ENCODE measurements at places on chromosomes 12 and 14. TPM values are rescaled to one million over a fixed set of nuclear protein-coding genes. Genes with fewer than 3 reads are reported as not detected.
A peak's percentile ranks its signal among the peaks of the same experiment; 100 is the strongest.

ANKRD33 gene
- not detected for total RNA-seq

TBX5 gene
- 2.1 TPM for total RNA-seq

KLRC1 gene
- not detected for total RNA-seq

DNAAF2 gene
- 13.7 TPM for total RNA-seq

PLEKHD1 gene
- 0.87 TPM for total RNA-seq

- DNase-seq, result no peak
These were observed 119.2 kb downstream of the AACS start for GRCh38 chr12:125184213-125184967.

- DNase-seq, result peak; percentile 91
These were observed 12.4 kb downstream of the MSI1 start for GRCh38 chr12:120356567-120357030.

DNA sequence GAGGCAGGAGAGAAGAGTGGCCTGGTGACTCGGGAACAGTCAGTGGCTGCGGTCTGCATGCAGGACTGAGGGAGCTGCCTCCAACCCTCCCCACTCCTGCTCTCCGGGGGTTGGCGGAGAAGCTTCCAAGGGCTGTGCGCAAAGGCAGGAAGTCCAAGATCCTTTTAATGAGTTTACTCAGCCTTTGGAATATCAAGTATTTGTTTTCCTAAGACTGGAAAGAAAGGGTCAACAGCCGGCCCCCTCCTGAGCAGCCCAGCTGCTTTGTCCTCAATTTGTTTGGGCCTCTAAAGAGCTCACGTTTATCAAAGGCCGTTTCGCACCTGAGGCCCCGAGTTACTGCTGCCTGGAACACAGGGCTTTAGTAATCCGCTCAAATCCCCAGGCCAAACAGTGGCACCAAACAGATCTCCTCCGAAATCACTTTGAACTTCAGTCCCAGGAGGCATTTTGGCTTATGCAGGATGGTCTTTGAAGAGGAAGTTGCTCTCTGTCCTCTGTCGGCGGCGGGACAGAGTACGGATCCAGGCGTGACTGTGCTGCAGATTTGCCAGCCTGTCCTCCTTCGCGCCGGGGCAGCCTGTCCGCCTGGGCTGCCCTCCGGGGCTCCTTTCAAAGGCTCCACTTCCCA, 117.2 kb upstream of the FZD10 start:
- no peak for DNase-seq

DNA sequence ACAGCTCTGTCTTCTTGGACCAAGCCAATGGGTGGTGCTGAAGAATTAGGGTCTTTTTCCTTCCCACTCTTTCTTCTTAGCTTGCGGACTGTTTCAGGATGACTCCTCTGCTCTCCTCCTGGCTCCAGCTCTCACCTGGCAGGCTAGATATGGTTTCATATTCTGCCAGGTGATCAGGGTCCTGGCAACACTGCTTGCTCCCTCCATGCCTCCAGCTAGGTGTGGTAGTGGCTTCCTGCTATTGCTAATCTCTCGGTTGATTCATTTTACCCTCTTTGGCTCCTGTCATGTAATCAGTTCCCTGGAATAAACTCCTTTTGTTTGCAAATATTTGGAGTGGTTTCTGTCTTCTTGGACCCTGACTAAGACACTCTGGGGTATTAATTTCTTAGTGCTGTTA, 4.3 kb upstream of the GZMH start:
- DNase-seq, result no peak

- peak; percentile 42 for DNase-seq
These were observed 626 bp downstream of the TXNDC16 start for GRCh38 chr14:52551696-52552062.

DNA sequence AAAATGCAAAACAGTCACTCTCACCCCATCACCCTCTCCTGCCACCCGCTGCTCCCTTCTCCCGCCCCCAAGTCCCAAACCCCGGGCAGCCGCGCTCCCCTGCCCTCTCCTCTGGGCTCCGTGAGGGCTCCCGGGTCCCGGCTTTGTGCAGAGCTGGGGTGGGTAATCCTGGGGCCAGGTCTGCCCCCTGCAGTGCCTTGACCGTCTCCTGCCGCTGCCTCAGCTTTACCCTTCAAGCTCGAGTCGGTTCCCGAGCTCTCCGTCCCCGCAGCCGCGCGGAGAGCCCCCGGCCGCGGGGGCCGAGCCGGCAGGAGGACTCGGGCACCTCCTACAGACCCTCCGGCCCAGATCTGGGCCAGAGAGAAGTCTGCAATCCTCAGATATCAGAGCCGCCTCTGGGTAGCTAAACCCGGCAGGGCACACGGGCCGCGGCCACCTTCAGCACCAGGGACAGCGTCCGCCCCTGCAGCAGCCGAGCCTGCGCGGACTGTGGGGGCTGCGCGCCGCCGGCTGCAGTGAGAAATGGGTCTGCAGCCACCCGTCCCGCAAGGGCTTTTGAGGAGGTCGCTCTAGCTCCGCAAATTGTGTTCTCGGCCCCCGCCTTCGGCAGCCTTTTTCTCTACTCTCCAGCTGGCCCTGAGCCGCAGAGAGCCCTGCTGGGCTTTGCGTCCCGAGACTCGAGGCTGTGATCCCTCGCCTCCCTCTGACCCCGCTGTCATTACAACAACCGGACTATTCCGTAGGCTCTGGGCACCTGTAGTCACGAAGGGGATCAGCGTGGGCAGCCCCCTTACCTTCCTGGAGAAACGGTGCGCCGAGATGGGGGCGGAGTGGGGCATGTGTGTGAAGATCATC, 1.2 kb downstream of the PRMT8 start:
- peak; percentile 70 for DNase-seq

DNA sequence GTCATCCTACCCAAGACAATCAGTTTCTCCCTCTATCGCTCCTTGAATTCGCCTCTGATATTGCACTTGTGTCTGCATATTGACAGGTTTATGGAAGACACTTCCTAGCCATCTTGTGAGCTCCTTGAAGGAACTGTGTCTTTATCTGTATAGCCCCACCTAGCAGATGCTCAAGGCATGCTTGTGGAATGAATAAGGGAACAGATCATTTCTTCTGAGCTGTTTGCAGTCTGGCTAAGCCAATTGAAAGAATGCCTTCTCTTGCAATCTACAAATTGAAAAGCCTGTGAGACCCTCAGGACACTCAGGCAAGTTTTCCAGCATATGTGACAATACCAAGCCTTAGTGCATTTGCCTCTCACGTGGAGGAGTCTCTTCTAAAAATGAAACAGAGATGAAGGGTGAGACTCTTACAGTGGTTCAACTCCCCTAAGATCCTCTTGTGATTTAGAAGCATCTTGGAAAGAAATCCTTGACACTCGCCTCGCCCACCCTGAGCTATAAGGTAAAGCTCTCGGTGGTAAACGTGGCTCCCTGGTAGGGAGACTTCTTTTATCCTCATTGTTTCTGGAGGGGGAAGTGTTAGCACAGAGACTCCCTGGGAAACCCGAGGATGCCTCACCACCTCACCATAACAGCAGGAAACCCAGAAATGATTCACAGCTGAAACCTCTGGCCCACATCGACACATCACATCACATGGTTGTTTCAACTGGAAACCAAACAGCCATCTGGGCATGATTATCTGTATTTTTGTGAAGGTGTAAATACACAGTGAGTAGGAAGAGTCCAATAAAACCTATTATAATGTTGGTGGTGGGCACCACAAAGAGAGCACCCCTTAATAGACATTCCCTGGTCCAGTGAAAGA, 112.3 kb upstream of the BCL2L14 start:
- DNase-seq, result peak; percentile 42
